A549 treated with CpdA at 1 μM for 4 hours (cell line): ENCODE measurements at places on chromosomes 7 and 10. TPM values are rescaled to one million over a fixed set of nuclear protein-coding genes. Genes with fewer than 3 reads are reported as not detected.

NAT16 gene
- 0.13 to 0.25 TPM (median 0.17 TPM) in 4 of 5 replicates, not detected in the other for total RNA-seq

EBLN1 gene
- total RNA-seq = 0.08 TPM in 1 of 5 replicates, not detected in the others

HOXA9 gene
- 0.45 to 1.3 TPM (median 0.73 TPM) in 5 replicates for total RNA-seq

UCN3 gene
- total RNA-seq = not detected in 5 replicates

GPR158 gene
- total RNA-seq = 0.04 to 0.07 TPM (median 0.05 TPM) in 4 of 5 replicates, not detected in the other

SLC16A12 gene
- 0.03 to 0.11 TPM in 2 of 5 replicates, not detected in the others for total RNA-seq

GIMAP7 gene
- not detected in 5 replicates for total RNA-seq

DOCK4 gene
- total RNA-seq = 4.1 to 7.4 TPM (median 5.6 TPM) in 5 replicates

ASB10 gene
- not detected in 5 replicates for total RNA-seq

THSD7A gene
- total RNA-seq = 1.4 to 2.5 TPM (median 2.3 TPM) in 5 replicates

CTTNBP2 gene
- 0.16 to 0.58 TPM (median 0.39 TPM) in 5 replicates for total RNA-seq

SKIDA1 gene
- total RNA-seq = 0.85 to 1.6 TPM (median 1.5 TPM) in 5 replicates

SLC18A3 gene
- 0.03 TPM in 1 of 5 replicates, not detected in the others for total RNA-seq

UBTD1 gene
- 12.0 to 19.6 TPM (median 19.1 TPM) in 5 replicates for total RNA-seq

SPOCK2 gene
- 0.34 to 0.61 TPM (median 0.43 TPM) in 5 replicates for total RNA-seq

INHBA gene
- 0.50 to 1.6 TPM (median 1.1 TPM) in 5 replicates for total RNA-seq
